Mesothelial cell of epicardium (in vitro differentiated cells): ENCODE measurements at places on chromosomes 6 and 20.

- no peak for DNase-seq
Measured at GRCh38 chr6:163750431-163751031, 336.0 kb downstream of the QKI start.

GRCh38 chr6:31157513-31158139, at the start of gene CCHCR1:
Gene CCHCR1 (minus strand): TSS chr6:31157802. CDS start chr6:31157600, 202 bp downstream.
- no peak for DNase-seq

- DNase-seq: peak; percentile 27
Measured at GRCh38 chr6:159100395-159101182, 55.8 kb upstream of the TAGAP start.

DNA sequence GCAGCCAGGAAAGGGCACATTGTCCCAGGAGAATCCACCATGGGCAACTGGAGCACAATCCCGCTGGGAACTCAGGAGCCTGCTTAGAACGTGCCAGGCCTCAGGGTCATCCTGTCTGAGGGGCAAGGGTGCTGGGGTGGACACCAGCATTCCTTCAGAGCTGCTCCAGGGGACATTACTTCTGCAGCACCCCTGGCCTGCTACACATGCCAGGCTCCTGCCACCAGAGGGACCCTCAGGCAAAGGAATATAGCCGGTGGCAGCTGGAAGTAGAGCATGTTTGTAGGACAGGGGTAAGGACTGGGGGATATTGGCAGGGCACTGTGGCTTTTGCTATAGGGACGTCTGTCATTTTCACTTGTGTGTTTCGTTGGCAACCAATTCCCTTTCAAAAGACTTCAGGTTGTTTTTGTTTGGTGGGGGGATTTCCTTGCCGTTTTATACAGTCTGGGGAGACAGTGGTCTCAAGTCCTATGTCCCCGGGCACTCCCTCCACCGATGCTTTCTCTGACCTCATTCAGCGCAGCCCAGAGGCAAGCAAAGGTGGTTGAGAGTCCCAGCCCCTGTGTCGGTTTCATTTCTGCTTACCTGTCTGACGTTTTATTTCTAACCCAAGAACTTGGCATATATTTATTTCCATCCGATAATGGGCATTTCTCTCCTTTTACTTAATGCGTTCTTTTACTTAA, 130.8 kb downstream of the JPH2 start:
- DNase-seq: no peak

DNA sequence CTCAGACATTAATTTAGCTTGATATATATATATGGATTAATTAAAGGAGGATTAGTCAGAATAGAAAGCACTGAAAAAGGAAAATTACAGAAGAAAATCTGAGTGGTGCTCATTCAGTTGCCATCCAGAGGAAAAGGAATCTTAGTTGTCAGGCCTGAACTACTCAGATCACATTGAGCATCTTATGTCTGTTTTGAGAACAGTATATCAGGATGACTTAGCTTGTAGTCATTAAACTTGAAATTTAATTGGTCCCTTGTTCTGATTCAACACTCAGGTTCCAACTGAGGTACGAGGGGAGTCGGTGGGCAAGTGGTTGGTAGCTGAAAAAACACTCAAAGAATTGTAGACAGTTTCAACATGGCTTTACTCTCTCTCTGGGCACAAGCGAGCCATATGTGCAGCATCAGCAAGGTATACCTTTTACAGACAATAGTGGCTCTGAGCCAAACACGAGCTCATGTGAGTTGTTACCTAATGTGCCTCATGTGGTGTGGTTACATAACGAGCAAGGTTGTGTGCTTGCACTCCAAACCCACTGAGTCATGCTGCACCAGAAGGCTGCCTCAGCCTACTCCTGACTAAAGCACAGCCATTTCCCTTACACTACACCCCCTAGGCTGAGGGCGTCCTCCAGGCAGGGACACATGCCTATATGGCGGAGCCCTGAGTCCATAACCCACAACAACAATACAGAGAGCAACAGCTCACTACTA, 73.0 kb upstream of the HMGN3 start:
- no peak for DNase-seq

DNA sequence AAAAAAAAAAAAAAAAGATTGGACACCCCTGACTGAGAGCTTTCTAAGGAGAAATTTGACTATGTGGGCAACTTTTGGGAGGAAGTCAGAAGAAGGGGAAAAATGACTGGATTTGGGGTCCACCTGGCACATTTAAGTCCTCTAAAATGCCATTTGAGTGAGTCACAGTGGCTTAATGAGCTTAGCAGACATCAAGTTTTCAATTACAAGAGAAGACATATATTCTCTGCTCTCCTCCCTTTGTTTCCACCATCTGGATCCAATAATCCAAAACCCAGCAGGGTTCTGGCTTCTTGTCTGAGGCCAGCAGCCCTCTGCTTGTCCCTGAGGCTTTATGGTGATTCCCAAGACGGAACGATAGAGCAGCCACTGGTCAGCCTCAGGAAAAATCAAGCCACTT, 6.9 kb downstream of the PI3 start:
- DNase-seq: no peak

DNA sequence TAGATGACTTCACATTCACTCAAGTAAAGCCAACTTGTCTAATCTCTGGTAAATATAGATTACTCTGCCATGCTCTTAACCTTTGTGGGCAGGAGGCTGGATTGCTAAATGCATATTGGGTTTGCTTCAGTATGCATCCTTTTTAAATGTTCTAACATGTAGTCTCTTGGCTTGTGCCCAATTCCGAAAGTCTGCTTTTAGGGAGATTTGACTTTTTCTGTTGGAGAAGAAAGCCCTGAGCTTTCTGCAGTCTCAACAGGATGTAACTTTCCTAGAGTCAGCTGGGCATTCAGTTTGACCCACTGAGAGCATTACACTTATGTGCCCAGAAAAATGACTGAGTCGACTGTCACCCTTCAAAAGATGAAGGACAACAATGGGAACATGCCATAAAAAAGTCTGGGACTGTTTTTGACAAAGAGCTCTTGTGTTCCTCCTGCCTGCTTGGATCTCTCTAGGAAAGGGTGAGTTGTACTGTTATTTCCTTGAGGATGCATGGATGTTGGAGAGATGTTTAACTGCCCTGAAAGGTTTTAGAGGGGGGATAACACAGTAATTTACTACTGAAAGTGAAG, 299.4 kb downstream of the ZFAND3 start:
- DNase-seq: no peak

DNA sequence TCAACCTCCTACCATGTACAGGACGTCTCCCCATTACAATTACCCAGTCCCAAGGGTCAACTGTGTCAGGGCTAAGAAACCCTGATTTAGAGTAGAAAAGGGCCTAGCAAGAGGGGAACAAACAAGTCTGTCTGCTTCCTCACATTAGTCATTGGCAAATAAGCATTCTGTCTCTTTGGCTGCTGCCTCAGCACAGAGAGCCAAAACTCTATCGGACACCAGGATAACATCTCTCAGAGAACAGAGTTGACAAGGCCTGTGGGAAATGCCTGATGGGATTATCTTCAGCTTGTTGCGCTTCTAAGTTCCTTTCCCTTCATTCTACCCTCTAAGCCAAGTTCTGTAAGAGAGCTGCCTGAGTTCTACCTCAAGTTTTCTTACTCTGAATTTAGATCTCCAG, 19.0 kb upstream of the VSX1 start:
- no peak for DNase-seq

- DNase-seq: no peak
Measured at GRCh38 chr20:19483309-19483708, 270.9 kb downstream of the SLC24A3 start.

GRCh38 chr6:49570474-49571079, 20.1 kb downstream of the C6orf141 start:
- DNase-seq: no peak

GRCh38 chr6:83767033-83767432, 58.1 kb upstream of the SNAP91 start:
- no peak for DNase-seq

DNA sequence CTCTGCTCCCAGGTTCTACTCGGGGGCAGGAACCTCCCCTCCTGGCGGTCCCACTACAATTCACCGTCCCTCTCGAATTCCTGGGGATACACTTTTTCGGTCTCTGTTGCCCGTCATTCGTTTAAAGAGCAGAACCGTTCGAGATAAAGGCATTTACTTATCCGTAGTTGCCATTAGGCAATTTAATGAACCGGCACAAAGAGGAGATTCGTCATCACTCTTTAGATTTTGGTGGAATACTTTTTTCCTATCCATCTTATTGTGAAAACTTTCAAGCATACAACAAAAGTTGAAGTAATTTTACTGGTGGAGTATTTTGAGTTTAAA, 1.2 kb upstream of the CD24 start:
- DNase-seq: no peak

GRCh38 chr6:71406865-71407860, 118.6 kb downstream of the OGFRL1 start:
- no peak for DNase-seq

DNA sequence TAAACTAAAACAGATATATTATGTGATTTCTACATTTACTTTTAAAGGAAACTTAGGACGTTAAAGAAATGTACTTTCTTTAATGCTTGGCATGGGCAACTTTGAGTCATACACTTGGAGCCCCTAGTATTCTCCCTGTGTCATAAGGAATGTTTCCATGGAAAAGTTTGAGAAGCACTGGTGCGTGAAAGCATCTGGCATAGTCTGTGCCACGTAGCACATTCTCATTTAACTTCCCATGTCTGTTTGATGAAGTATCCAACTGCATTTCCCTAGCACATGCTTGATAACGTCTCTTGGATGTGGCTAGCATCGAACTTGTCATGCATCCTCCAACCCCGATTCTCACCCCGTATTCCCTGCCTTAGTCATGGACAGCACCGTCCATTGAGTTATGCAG, 172.0 kb downstream of the TBC1D7 start:
- no peak for DNase-seq

GRCh38 chr6:112251171-112251875, 3.0 kb downstream of the LAMA4 start:
- DNase-seq: no peak

DNA sequence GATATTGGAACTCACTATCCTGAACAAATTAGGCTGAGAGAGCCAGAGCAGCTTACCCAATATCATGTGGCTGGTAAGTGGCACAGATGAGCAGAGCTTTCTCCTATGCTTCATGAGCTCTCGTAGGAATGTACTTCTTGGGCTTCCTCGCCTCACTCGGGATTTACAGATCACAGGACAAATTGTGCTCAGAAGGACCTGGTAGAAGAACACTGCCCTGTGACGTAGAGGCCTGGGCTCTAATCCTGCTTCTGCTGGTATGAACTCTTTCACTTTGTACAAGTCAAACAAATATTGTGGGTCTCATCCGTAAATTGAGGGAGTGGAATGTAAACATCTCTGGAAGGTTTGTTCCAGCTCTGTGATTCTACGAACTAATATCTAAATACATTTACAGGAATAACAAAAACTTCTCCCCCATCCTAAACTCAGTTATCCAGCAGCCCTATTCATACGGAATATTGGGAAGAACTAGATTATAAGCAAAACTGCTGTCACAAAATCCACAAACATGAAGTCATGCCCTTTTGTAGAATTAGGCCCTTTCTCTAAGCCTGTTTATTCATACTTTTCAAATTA, 187.6 kb downstream of the CLIC5 start:
- no peak for DNase-seq

GRCh38 chr6:15430186-15430585, 184.3 kb downstream of the JARID2 start:
- DNase-seq: no peak

DNA sequence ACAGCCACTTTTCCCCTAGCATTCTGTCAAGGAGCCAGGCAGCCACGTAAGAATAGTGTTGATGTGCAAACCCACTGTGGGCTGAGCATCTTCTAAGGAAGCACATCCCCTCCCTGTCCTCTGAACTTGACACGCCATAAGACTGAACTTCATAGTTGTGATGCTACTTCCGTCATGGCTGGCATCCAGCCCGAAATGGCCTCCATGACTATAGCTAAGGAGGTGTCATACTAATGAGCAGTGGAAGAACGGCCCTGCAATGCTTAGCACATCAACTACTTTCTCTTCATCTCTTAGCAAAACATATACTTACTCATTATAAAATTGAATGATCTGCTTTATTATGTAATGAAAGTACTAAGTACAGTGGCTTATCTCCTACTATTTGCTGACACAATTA, 110.2 kb downstream of the GJA10 start:
- no peak for DNase-seq

GRCh38 chr20:56683077-56683865, 54.2 kb downstream of the TFAP2C start:
- no peak for DNase-seq

DNA sequence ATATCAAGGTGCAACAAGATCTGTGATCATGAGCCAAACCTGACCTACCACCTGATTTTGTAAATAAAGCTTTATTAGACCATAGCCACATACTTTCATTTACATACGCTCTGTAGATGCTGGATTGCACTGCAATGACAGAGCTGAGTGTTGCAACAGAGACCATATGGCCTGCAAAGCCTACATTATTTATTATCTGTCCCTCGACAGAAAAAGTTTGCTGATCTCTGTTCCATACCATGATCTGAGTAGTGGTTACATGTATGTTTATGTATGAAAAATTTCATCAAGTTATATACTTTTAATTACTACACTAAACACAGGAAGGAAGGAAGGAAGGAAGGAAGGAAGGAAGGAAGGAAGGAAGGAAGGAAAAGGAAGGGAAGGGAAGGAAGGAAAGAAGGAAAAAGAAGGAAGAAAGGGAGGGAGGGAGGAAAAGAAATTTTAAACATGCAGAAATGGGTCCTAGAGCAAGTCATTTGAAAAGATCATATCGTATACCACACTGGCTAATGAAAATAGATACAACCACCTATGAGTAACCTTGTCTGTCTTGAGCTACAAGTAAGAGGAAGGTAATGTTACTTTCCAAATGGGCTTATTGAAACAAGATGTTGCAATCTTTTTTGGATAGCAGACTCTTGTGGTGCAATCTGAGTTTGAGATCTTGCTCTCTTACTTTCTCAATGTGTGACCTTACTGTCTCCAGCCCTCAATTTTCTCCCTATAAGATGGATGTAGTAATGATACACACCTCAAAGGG, 441.0 kb downstream of the KIF16B start:
- DNase-seq: no peak

- DNase-seq: no peak
Measured at GRCh38 chr6:116411284-116411623, 40.5 kb downstream of the DSE start.

- DNase-seq: no peak
Measured at GRCh38 chr6:170231293-170232185, 59.3 kb downstream of the DLL1 start.

GRCh38 chr20:17806739-17807441, 107.1 kb downstream of the BANF2 start:
- DNase-seq: peak; percentile 59

DNA sequence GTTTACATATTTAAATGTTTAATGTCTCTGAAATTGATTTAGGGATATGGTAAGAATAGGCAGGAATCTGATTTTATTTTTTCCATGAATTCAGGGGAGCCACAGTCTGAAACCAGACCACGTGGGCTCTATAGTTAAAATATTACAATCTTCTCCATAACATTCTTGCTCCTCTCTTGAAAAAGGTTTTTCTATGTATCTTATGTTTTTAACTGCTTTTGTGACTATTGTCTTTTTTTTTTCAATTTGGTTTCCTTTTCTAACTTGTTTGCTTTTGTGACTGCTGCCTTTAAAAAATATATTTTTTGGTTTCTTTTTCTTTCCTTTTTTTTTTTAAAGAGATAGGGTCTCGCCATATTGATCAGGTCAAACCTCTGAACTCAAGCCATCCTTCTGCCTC, 40.1 kb downstream of the TNFAIP3 start:
- DNase-seq: no peak

GRCh38 chr6:44487002-44487401, 99.5 kb downstream of the CDC5L start:
- DNase-seq: no peak

GRCh38 chr6:111725446-111726112, 119.9 kb upstream of the TRAF3IP2 start:
- DNase-seq: no peak
